ENCODE measurements at places on chromosomes 1 and 21. TPM values are rescaled to one million over a fixed set of nuclear protein-coding genes. Genes with fewer than 3 reads are reported as not detected.

- H3K4me3 ChIP-seq, result no peak overlapping the region
- H3K27me3 ChIP-seq, result peaks cover 8% of the 10 kb centered on the region
- H3K4me1 ChIP-seq, result peaks cover 31% of the 10 kb centered on the region
- DNase-seq, result no peak
- no peak overlapping the region for H3K27ac ChIP-seq
Observed at GRCh38 chr1:3251807-3252428, 182.9 kb downstream of the PRDM16 start.

RBP7 gene
- 0.92 TPM for total RNA-seq

DNA sequence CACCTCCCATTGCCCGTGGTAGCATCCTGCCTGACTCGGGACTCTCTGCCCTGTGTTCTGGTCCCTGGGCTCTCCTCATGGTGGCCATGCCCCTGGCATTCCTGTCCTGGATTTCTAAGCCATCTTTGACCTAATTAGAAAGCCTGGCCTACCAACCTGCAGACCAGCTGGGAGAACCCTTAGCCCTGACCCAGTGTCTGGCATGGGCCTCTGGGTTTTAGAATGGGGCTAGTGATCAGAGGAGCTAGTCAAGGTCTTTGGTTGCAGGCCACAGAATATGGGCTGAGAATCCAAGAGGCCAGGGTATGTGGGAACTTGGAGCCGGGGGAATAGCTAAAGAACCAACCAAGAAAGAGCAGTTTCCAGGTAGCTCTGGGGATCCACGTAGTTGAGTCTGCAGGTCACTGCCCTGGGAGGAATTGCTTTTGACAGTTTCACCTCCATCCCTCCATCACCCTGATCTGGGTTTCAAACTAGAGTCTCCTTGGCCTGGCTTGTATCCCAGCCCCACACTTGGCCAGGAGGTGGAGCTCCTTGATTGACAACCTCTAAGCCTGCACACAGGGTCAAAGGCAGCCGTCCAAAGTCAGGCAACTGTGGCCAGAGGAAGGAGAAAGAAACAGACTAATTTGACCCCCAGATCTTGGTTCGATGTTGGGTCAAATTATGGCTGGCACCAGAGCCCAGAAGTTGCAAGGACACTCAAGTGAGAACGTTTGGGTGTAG is 54.7 kb upstream of the ABCG1 start:
- H3K4me3 ChIP-seq, result no peak overlapping the region
- peak; percentile 59 for DNase-seq
- H3K4me1 ChIP-seq, result peaks cover 38% of the 10 kb centered on the region
- peak overlapping the region; percentile 48 for H3K27ac ChIP-seq
- peaks cover 5% of the 10 kb centered on the region for H3K36me3 ChIP-seq

GRCh38 chr1:227395426-227396028 is 77.2 kb upstream of the CDC42BPA start:
- no peak overlapping the region for H3K27ac ChIP-seq
- H3K36me3 ChIP-seq, result no peaks in the 10 kb centered on the region
- no peak overlapping the region for H3K4me3 ChIP-seq
- peaks cover 3% of the 10 kb centered on the region for H3K27me3 ChIP-seq
- no peak for DNase-seq

- no peaks in the 10 kb centered on the region for H3K36me3 ChIP-seq
- peaks cover 12% of the 10 kb centered on the region for H3K27me3 ChIP-seq
- peak overlapping the region; percentile 62 for H3K4me3 ChIP-seq
- peak; percentile 77 for DNase-seq
- peak overlapping the region; percentile 48 for H3K27ac ChIP-seq
Observed at GRCh38 chr1:6148497-6149241, 31.5 kb downstream of the CHD5 start.

All from endothelial cell (in vitro differentiated cells).